T-helper 2 cell (primary cell): ENCODE measurements at places on chromosomes 4 and X.

- DNase-seq: no peak
Observed at GRCh38 chrX:137549073-137549472, 16.9 kb upstream of the ZIC3 start.

DNA sequence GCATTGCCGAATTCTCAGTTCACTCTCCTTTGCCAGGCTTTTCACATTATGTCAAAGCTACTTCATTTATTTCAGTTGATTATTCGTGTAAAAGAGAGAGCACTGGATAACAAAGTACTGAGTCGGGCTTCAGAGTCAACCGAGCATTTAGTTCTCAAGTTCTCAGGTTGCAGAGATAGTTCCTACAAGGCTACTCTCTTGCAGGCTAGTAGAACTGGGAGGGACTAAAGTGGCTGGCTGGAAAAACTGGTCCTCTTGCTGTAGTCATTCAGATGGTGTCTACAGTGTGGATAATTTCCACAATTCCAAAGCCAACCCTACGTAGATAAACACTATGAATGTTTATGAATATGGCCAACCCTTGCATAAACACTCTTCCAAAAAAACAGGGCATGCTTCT lies 4.6 kb upstream of the CCNG2 start:
- no peak for DNase-seq

GRCh38 chr4:89928838-89929237 lies 34.2 kb downstream of the MMRN1 start:
- no peak for DNase-seq

GRCh38 chr4:170231377-170231776 lies 141.6 kb upstream of the AADAT start:
- DNase-seq: no peak

DNA sequence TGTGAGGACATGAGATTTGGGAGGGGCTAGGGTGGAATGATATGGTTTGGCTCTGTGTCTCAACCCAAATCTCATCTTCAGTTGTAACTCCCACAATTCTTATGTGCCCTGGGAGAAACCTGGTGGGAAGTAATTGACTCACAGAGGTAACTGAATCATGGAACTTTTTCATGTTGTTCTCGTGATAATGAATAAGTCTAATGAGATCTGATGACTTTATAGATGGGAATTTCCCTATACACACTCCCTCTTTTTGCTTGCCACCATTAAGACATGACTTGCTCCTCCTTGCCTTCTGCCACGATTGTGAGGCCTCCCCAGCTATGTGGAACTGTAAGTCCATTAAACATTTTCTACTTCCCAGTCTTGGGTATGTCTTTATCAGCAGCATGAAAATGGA lies 253.2 kb upstream of the GK2 start:
- DNase-seq: no peak
